ENCODE measurements at places on chromosomes 7 and 10.
A peak's percentile ranks its signal among the peaks of the same experiment; 100 is the strongest.

DNA sequence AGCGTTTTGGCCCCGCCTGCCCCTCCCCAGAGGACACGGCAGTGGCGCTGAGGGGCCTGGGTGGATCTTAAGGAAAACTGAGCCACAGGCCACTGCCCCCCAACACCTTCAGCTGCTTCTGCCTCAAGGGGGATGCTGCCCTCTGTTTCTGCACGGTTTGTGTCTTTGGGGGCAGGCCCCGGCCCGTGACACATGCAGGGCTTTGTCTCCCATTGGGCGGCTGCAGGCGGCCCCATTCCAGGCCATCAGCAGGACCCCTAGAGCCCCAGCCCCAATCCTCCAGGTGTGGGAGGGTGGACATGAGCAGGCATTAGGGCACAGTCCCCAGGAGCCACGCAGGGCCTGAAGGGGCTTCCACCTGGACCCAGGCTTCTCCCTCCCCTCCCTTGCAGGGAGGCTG lies 25.3 kb upstream of the PPP2R2D start:
- no peak for DNase-seq

DNA sequence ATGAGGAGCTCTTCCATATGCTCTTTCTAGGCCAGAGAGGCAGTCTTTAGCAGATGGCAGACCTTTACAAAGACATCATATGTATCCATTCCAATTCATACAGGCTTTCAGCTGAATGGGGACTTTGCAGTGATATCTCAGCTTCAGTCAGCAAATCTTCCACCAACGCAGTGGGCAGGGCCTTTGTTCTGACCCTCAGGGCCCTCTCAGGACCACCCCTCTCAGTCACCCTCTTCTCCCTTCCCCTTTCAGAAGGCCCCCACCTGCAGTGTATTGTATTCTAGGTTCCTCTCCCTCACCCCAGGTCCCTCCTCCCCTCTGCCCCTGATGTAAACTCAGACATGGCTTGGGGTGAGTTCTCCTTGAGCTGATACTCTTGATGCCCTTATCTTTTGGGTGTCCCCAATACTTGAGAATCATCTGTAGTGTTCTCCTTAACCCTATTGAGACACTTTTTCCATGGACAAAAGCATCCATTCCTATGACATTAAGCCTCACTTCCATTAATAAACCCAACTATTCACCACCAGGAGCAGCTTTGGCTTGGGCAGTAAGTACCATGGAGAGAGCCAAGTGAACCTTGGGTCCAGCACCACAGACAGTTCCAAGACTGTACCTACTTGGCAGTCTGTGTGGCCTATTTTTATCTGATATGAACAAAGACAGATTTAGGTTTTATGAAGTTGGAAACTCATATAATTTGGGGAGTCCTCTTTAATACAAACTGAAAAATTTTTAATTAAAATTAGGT lies 62.7 kb downstream of the ADCYAP1R1 start:
- no peak for DNase-seq

DNA sequence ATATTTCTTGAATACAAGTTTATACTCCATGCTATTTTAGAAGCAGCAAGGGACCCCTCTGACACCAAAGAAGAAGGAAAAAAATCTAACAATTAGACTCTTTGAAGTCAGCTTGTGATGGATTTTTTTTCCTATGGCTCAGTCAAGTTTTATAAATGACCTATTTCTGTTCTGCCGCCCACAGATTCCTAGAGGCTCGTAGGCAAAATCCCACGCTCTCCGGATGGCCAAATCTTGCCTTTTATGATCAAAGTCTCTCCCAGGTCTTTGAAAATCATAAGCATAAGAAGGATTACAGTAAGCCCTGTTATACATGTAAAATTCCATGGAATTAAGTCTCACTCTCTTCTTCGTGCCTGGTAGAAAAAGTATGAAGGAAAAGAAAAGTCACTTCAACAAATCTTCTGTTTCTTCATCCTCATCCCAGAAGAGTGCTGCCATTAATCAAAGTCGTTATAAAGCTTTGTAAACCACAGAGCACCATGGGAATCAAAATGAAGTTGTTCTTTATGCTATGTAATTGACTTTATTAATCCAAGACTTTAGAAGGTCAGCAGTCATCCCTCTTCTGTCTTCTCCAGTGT lies 33.1 kb downstream of the ASB13 start:
- no peak for DNase-seq

DNA sequence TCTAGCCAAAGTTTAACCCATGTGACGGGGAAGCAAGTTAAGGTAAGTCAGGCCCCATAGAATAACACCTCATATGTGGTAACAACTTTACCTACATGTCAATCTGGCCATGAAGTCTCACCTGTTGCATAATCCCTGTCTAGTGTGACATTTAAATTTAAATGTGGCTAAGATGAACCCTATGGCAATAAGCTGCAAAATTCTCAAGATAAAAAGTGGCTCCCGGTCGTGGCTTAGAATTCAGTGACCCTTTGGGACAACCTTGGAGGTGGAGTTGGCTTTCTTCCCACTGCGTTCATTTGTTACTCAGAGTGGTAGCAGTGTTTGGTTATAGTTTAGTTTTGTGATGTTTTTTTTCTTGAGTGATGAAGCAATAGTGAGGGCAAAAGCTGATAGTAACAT lies 90.6 kb downstream of the ARID5B start:
- DNase-seq, result no peak

- DNase-seq, result peak; percentile 39
Observed at GRCh38 chr10:5943536-5943935, 33.8 kb downstream of the IL15RA start.

GRCh38 chr7:75971309-75971960 lies 23.0 kb downstream of the TMEM120A start:
- DNase-seq, result no peak

- DNase-seq, result no peak
Observed at GRCh38 chr7:75945297-75946168, 30.6 kb downstream of the POR start.

DNA sequence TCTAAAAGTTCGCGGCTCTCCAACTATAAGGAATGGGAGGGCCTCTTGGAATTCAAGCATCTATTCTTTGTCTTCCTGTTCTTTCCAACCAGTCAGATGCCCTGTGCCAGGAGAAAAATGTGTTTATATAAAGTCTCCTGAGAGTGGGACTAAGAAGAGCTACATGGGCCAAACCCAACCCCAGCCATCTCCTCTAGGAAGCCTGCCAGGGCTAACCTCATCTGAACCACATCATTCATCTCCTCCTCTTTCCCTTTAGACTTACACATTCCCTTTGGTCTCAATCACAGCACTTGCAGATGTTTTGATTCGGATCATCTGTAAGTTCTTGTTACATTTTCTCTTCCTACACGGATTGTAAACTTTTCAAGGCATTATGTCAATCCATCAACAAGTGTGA lies 62.6 kb downstream of the DOCK4 start:
- no peak for DNase-seq

- no peak for DNase-seq
Observed at GRCh38 chr7:150790416-150791075, 9.6 kb downstream of the TMEM176B start.

DNA sequence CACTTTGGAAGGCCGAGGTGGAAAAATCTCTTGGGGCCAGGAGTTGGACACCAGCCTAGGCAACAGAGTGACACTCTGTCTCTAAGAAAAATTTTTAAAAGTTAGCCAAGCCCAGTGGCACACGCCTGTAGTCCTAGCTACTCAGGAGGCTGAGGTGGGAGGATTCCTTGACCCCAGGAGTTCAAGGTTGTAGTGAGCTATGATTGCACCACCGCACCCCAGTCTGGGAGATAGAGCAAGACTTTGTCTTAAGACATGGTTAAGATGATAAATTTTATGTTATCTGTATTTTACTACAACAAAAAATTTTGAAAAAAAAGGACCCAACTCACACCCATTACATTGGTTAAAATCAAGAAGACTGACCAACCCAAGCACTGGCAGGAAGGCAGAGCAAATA lies 44.4 kb upstream of the SMARCD3 start:
- DNase-seq, result no peak

GRCh38 chr10:102281102-102281487 lies 35.8 kb downstream of the GBF1 start:
- no peak for DNase-seq

Data from NCI-H1105 treated with DMSO at 0.1 percent for 48 hours (cell line).